Hematopoietic multipotent progenitor cell treated with erythropoietin and hydrocortisone succinate and interleukin-3 and kit ligand, for 4 days (in vitro differentiated cells): ENCODE measurements at places on chromosomes 5 and 9.

DNA sequence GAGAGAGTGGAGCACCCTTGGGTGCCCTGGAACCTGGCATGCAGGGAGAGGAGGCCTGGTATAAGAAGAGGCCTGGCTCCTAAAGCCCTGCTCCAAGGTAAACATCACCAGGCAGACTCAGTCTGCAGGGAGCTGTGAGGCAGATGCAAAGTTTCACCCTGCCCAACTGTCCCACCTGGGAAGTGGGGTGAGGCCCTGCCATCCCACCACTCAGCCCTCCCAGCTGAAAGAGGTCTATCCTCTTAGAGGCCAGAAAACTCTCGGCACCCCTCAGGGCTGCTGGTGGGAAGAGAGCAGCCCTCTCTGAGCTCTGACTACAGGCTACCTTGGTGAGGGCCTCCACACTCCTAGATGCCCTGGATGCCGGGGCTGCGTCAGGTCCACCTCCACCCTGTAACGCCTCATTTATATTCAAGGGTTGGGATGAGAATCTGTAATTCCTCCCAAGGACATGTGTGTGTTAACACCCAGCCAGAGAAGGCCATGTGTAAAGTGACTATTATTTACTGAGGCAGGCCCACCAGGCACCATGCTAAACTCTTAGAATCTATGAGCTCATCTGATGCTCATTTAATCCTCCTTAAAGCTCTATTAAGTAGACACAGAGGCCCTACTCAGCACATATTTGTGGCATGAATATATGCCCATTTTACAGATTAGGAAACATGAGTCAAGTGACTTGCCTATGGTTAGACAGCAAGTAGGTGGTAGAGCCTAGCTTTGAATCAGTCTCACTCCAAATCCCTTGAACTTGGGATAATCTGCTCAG, 205.9 kb downstream of the FSTL4 start:
- DNase-seq, result no peak

GRCh38 chr5:149271195-149271715, 404 bp upstream of the AFAP1L1 start:
- DNase-seq, result peak; percentile 36

GRCh38 chr9:23730364-23730763, 95.7 kb downstream of the ELAVL2 start:
- no peak for DNase-seq

DNA sequence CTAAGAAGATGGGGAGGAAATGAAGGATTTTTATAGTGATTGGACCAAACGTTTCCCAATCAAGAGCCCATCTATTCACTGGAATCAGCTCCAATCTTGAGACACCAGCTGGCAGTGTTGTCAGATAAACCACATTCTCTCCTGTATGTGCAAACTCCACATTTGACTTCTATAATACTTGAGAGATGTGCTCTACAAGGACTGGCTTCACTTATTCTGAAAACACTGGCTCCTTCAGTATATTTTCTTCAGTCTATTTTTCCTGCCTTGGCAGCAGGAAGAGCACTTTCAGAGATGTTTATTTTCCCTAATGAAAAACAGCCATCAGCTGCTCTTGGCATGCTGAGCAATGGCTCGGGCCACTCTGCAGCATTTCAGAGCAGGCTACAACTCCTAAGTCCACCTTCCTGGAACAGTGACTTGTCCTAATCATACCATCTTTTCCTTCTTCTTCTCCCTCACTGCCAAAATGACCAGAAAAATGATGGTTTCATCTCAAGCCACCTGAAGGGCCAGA, 96.9 kb upstream of the FSTL4 start:
- DNase-seq, result no peak

DNA sequence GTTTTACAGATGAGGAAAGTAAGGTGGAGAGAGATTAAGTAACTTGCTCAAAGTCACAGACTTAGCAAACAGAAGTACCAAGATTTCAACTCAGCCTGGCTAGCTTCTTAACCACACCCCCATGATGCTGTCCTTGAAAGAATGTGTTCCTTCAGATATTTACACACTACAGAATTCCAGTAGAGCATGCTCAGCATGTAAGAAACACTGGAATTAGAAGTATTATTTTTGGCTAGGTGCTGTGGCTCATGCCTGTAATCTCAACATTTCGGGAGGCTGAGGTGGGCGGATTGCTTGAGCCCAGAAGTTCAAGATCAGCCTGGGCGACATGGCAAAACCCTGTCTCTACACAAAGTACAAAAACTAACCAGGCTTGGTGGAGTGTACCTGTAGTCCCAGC, 142.4 kb downstream of the EDIL3 start:
- DNase-seq, result no peak

DNA sequence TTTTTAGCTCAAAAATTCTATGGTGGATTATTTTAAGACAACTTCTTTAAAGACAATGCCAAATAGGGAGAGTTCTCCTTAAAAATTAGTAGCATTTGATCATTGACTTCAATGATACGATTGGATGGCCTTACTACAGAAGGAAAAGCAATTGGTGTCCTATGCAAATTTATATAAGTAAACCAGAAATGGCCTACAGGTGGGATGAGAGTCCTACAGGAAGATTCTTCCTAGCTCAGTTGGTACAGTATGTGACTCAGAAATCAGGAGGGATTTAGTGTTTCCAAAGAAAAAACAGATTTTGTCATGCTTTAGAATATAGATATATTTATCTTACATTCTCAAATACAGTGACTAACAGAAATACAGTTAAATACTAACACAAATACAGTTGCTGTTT, 6.5 kb downstream of the ANKRA2 start:
- no peak for DNase-seq

DNA sequence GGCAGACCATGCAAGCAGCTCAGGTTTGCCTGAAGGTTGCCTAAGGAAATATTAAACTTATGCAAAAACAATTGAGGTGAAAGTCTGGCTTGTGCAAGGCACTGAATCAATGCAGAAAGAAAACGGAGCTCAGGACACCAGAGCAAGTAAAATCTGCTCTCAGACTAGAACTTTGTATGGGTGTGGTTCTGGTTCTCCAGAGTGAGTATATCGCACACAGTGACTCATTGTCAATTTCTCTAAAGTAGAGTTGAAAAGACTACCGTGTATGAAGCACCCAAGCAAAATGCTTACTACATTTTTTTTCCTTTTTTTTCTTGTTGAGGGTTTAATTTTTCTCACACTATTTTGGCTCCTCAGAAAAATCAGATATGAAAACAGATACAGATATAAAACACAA, 650.3 kb upstream of the CDH10 start:
- no peak for DNase-seq

GRCh38 chr5:138946241-138946623, 71.1 kb upstream of the LRRTM2 start:
- DNase-seq, result no peak

DNA sequence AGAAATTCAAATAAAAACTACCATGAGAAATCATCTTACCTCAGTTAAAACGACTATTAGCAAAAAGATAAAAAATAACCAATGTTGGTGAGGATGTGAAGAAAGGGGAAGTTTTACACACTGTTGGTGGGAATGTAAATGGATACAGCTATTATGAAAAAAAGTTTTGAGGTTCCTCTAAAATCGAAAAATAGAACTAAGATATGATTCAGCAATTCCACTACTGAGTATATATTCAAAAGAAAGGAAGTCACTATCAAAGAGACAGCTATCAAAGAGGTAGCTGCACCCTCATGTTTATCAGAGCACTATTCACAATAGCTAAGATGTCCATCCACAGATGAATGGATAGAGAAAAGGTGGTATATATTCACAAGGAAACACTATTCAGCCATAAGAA, 1888.4 kb downstream of the MAT2B start:
- DNase-seq, result peak; percentile 62

DNA sequence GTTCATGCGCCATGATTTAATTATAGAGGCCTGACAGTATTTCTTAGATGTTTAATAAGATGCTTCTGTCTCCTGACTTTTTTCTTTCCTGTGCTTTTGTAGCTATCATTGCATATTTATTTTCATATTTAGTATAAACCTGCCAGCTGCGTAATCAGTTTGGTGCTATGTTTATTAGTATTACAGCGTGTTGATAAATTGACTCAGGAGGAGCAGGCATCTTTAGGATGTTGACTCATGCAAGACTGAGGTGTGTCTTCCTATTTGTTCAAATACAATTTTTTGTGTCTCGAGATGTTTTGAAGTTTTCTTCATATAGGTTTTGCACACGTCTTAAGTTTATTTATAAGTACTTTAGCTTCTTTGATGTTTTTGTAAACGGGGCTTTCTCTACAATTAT, 35.9 kb upstream of the EXOC3 start:
- no peak for DNase-seq

DNA sequence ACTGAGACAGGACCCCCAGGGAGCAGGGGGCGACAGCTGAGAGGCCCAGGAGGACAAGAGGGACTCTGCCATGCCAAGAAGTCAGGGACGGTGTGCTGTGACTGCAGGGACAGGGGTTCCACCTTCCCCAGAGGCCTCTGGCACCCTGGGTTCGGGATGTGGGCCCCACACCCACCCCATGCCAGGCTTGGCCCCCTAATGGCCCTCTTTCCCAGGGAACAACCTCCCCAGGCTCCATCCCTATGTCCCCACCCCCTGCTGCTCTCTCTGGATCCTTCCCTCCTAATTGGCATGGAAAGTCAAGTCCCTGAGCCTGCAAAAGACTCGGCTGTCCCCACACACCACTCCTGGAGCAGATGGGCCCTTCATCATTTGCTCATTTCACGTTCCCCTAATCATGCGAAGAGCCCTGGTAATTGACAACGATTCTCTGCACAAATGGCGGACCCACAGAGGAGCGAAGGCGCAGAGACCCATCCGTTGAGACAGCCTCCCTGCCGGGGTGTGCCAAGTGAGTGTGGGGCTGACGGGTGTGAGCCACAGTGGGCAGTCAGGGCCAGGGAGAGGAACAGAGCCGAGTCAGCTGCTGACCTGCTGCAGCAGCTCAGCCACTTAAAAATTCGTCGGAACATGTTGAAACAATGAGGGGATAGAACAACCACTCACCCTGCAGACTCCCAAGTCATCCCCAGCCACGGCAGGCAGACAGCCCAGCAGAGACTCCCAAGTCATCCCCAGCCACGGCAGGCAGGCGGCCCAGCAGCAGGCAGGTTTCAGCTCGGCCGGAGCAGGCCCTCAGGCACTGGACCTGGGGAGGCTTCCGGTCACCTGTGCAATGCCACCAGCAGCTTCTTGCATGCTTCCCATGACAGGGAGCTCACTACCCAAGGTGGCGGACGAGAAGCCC, 109.0 kb downstream of the VAV2 start:
- DNase-seq, result no peak

DNA sequence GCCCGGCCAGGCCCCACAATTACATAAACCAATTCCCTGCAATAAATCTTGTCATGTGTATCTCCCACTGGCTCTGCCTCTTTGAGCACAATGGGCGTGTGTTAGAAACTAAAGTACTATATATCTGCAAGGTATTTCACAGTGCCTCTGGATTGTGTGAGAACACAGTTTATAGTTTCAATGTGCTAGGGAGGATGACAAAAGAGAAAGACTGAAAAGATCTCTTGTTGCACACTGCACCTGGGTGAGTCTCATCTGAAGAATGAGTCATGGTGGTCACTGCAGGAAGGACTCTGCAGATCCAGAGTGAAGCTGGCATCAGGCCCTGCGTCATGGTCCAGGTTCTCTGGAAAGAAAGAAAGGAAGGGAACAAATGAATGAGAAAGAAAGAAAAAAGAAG, 20.7 kb upstream of the CTSV start:
- DNase-seq, result no peak

DNA sequence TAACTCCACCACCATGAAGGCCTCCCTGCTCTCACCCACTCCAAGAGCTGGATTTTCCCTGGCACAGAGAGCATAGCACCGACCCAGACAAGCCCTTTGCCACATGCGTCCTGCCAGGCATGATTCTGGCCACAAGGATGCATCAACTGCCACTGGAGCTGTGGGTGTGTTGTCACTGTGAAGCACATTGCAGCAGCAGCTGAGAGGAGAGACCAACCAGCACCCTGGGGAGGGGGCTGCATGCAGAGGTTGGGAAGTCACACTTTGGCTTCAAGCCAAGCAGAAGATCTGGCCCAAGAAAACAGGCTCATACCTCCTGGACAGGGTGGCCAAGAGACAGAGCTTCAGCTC, 22.6 kb upstream of the PTGES start:
- DNase-seq, result peak; percentile 22

- DNase-seq, result no peak
These were observed 5.7 kb downstream of the LHX2 start for GRCh38 chr9:124017051-124017928.

GRCh38 chr5:149940941-149941644, 3.5 kb downstream of the PDE6A start:
- DNase-seq, result no peak

DNA sequence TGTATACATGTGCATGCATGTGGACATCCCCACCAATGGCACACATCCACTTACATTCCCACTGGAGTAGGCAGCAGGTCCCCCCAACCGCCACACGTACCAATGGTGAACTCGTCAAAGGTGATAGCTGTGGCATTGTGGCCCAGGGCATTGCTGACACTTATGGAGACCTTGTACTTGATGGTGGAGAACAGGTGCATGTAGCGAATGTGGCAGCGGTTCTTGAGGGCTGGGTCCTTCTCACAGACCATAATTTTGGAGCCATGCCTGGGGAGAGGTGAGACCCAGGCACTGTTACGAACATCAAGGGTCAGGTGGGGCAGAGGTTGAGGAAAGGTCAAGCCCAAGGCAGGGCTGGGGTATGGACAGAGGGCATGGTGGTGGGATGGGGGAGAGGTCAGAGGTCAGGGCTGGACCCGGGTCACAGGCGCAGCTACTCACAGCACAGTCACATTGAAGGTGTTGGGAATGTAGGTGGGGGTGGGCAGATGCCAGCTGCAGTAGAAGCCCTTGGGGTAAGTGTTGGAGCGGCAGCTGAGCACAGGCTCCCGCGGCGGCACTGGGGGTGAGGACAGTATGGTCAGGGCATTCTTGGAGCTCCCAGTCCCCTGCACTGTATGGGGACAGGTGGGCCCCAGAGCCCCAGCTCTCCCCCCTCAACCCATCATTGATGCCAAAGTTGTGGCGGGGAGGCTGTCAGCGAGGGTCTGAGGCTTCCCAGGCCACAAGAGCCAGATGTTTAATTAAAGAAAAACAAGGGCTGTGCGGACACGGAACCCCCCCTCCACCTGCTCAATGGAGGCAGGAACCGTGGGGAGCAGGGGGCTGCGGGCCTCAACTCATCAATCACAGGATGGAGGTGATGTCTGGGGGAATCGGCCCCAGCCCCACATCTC, 31.9 kb downstream of the CNTFR start:
- DNase-seq, result no peak

DNA sequence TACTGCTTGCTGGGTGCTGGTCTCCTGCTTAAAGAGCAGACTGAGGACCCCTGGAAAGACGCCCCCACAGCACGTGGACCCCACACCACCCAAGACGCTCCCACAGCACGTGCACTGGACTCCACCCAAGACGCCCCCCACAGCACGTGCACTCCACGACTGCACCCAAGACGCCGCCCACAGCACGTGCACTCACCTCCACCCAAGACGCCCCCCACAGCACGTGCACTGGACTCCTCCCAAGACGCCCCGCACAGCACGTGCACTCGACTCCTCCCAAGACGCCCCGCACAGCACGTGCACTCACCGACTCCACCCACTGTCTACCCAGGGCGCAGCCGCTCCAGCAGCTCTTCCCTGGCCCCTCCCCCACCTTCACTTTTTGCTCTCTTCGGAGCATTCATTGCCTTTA, 50.5 kb downstream of the EHMT1 start:
- peak; percentile 63 for DNase-seq
